Right cardiac atrium (tissue), 5 donors: ENCODE measurements at places on chromosomes 11 and 22. TPM values are rescaled to one million over a fixed set of nuclear protein-coding genes. Genes with fewer than 3 reads are reported as not detected.

FAM227A gene
- 0.23 TPM for polyA plus RNA-seq

CCDC15 gene
- 0.09 TPM for polyA plus RNA-seq

TPBGL gene
- polyA plus RNA-seq = 0.05 TPM

ASPHD2 gene
- polyA plus RNA-seq = 0.05 TPM

POU2F3 gene
- polyA plus RNA-seq = 0.05 TPM

OSM gene
- polyA plus RNA-seq = 0.81 TPM

POU2AF2 gene
- polyA plus RNA-seq = not detected

C1QTNF5 gene
- 27.1 TPM for polyA plus RNA-seq

MMP1 gene
- polyA plus RNA-seq = 0.05 TPM

SFI1 gene
- 7.4 TPM for polyA plus RNA-seq

THY1 gene
- 4.3 TPM for polyA plus RNA-seq

NTM gene
- 35.0 TPM for polyA plus RNA-seq

GGTLC3 gene
- not detected for polyA plus RNA-seq
